ENCODE measurements at places on chromosomes 1 and 21.

GRCh38 chr1:61387829-61388228 is 305.5 kb downstream of the NFIA start:
- DNase-seq, result no peak

- no peak for DNase-seq
Measured at GRCh38 chr1:236129306-236129705, 13.0 kb upstream of the GPR137B start.

GRCh38 chr1:43121256-43121900 is 50.7 kb downstream of the EBNA1BP2 start:
- no peak for DNase-seq

- no peak for DNase-seq
Measured at GRCh38 chr1:84923317-84923716, 30.3 kb upstream of the LPAR3 start.

DNA sequence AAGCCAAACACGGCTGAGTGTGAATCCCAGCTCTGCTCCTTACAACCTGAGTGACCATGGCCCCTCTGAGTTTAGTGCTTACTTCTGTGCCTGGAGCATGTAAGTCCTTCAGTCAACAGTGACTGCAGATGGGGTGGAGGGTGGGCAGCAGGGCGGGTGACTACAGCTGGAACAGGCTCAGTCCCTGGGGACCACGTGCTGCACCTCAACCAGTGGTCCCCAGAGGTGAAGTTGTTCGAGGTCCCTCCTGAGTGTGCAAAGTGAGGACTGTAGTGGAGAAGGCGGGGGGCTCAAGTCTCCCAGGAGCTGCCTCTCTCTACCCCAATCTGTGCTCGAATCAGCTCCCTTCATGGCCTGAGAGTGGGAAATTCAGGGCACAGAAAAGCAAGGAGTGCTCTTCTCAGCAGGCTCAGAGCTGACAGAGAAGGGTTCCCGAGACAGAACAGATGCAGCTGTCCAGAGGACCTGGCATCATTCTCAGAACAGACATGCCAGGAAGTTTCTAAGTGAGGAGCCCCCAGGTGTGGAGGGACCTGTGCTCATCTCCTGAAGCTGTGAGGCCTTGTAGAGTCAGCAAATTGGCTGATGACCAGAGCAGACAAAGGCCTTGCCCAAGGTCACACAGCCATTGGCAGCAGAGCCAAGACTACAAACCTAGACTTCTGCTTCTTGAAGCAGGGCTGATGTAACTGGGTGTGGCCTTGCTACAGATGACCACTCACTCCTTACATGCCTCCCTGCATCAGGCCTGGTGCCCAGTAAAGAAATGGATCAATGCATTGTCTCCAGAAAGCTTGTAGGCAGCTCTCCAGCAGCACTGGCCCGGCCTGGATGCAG is 61.7 kb upstream of the EDN2 start:
- no peak for DNase-seq

Data from activated naive CD4-positive, alpha-beta T cell treated with anti-CD3 and anti-CD28 coated beads, Interleukin-2, amount 50 U/mL, for 16 hours (primary cell).